ENCODE measurements at places on chromosomes 11 and 22. TPM values are rescaled to one million over a fixed set of nuclear protein-coding genes. Genes with fewer than 3 reads are reported as not detected.
A peak's percentile ranks its signal among the peaks of the same experiment; 100 is the strongest.

GRCh38 chr11:109926941-109927340, 166.3 kb upstream of the ZC3H12C start:
- no peak for DNase-seq

Gene HTR3A
- 0.04 TPM for total RNA-seq

Gene SMTNL1
- 143 TPM for total RNA-seq

DNA sequence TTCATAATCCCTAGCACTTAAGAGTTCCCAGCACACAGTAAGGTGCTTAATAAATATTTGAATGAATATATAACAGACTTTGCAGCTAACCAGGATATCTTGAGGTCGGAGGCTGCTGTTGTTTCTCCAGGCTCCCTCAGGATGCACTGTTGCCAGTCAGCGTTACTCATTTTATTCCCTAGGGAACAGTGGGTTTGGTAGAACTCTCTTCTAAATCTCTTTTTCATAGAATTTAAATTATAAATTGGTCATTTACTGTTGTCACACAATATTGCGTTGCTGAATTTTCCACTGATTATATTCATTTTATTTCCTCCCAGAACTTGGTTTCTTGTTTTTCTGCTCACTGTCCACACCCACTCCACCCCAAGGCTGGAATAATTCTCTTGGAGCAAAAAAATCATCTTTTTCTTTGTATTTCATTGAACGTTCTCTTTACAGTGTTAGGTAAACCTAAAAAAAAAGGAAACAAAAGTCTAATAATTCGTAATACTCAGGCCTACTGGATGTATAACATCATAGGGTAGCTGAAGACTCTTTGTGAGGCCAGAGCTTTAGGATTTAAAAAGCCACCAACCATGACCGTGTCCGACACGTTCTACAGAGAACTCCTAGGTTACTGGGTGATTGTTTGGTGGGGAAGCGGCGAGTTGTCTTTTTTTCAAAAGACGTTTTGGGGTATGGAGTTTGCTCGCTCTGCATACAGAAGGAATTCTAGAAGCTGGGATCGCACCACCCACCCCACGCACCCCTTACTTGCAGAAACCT, 766 bp upstream of the CAPRIN1 start:
- DNase-seq = peak; percentile 22

GRCh38 chr11:100851584-100852152, 164.6 kb downstream of the ARHGAP42 start:
- DNase-seq = no peak

Gene CASP12
- 0.22 TPM for total RNA-seq

GRCh38 chr11:93073026-93073425, 103.6 kb downstream of the MTNR1B start:
- no peak for DNase-seq

- DNase-seq = no peak
Measured at GRCh38 chr22:44885806-44886360, 123.9 kb downstream of the PHF21B start.

DNA sequence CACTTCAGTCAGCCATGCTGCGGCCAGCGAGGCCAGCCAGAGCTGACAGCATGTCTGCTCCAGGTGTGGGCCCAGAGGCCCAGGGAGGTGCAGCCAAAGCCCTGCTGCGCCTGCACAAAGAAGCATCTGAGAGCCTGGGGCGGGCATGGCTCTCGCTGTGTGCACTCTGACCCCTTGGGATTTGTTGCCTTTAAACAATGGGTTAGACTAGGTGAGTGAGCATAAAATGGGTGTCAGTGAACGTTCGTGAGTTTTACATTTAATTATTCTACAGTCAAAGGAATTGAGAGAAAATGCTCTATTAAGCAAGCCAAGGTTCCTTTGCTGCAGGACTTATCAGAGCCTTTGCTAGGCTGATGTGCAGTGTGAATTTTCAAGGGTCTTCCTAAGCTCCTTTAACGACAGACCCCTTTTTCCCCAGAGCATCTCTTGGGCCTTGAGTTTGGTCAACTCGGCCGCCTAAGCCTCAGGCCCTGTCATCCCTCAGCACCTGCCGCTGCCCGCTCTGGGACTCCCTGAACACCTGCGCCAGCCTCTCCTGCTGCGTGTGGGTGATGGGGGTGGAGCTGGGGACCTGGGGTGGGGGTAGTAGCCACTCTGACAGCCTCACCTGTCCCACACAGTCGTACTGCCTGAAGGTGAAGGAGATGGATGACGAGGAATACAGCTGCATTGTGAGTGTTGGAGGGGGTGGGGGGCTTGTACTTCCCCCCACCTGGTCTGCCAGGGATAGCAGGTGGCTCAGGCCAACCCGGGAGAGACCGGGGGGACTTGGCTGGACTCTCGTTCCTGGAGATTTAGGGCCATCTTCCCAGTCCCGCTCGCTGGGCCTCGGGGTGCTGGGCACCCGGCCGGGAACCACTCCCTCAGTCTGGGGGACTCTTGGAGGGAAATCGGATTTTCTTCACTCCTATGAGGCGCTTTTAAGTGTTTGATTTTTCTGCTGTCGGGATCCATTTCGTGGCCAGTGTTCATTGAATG, 10.5 kb downstream of the SLC16A8 start:
- no peak for DNase-seq

Gene LYVE1
- 52.2 TPM for total RNA-seq

DNA sequence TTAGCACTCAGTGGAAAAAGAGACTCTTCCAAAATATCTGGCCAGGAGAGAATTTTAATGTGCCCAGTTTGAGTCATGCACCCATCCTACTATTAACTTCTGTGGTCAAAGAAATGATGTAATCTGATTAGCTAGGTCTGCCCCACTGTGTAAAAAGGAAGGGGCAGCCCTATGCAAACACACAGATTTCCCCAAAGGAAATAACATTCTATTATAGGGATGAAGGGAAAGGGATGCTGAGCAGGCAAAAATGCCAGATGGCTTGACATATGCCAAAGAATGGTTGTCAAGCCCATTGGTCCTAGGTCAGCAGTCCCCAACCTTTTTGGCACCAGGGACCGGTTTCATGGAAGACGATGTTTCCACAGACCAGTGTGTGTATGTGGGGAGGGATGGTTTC, 43.3 kb upstream of the PAK1 start:
- no peak for DNase-seq

Gene RIBC2
- 1.4 TPM for total RNA-seq

- no peak for DNase-seq
Measured at GRCh38 chr11:67408437-67409200, 4.7 kb downstream of the TBC1D10C start.

DNA sequence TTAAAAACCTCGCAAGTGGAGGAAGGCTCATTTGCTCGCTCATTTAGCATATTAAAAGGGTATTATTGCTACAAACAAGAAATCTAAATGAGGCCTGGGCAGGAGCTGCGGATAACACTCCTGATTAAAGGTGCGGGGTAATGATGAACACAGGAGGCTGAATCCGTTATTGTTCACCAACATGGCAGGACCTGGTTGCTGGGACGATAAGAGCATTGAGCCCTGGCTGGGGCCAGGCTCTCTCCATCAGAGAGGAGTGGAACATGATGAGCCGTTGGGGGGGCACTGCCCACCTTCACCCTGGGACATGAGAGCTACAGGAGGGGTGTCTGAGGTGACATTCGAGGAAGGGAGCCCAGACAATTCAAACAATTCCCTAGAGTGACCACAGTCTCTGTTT, 211.7 kb downstream of the NXPE2 start:
- no peak for DNase-seq

Gene CRELD2
- total RNA-seq = 18.8 TPM

DNA sequence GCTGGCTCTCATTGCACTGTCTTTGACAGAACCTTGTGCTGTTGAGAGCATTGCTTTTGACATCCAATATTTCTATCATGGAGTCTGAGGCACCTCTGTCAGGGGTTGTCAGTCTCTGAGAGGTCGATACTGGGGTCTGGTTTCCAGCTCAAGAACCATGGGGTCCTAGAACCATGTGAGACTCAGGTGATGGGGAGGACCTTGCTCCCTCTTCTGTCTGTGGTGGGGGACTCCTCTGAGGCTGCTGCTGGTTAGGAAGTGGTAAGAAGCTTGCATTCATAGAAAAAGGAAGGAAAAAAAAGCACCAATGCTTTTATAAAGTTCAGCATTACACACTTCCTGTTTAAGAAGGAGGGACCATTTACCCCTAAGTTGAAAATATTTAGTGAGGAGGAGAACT, 91.8 kb upstream of the CD44 start:
- DNase-seq = no peak

Gene IL17REL
- total RNA-seq = not detected

DNA sequence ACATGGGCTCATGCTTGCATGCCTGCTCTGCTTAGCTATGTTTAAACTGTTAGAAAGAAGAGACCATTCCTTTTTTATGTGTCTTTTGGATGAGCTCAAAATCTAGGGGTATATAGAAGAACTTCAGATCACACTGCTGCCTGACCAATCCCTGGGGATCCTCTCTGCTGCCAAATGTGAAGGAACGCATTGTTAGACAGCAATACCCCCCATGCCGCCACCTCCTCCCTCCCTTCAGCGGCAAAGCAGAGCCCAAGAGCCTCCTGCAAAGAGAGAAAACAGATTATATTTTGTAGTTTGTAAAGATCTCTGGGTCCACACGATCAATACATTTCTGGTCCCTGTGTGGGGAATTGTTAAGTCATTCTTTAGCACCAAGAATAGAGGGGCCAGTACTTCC, 677.6 kb downstream of the NTM start:
- no peak for DNase-seq

- DNase-seq = peak; percentile 67
Measured at GRCh38 chr11:123351375-123351774, 78.7 kb upstream of the GRAMD1B start.

DNA sequence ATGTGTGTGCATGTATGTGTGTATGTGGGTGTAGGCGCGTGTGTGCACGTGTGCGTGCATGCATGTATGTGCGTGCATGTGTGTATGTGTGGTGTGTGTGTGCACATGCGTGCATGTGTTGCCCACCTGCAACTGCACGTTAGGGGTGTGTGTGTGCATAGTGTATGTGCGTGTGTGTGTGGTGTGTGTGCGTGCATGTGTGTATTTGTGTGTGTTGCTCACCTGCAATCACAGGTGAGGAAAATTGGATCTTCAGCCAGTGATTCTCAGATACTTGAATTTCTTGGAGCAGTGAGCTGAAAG, 54.3 kb downstream of the ST14 start:
- no peak for DNase-seq

DNA sequence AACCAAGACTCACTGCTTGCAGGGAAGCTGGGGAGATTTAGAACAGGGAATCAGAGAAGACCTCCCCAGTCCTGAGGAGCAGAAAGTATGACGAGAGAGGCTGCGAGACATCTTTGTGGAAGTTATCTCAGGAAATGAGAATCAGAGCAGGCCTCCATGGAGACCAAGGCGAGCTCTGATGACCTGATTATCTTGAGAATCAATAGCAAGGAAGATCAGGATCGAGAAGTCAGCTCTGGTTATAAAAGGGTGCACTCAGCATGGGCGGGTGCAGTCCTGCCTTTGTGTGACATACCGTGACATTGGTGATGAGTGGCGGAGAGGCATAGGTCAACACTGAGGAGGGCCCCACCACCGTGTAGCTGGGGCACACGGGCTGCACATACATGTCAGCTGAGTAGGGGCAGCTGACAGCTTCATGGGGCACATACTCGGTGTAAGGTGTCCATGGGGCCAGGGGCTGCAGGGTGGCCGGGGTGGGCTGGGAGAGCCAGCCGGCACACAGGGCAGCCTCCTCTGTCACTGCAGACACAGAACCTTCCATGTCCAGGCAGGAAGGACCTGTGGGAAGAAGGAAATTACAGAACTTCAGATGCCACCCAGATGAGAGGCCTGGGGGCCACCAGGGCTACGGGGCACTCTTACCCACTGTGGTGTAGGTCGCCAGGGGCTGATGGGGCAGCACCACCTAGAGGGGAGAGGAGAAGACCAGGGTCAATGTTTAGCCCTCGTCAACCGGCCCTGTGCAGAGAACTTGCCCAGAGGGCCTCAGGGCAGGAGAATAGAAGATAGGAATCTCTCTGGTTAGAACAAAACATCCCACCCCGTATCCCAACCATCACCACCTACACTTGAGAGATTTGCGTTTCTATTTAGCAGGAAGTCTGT, 21.7 kb downstream of the POU2AF1 start:
- DNase-seq = no peak

GRCh38 chr11:122633219-122633829, 22.2 kb upstream of the UBASH3B start:
- DNase-seq = peak; percentile 79

Gene NLRP14
- 0.04 TPM for total RNA-seq

- no peak for DNase-seq
Measured at GRCh38 chr11:19735157-19735908, 22.7 kb downstream of the NAV2 start.

DNA sequence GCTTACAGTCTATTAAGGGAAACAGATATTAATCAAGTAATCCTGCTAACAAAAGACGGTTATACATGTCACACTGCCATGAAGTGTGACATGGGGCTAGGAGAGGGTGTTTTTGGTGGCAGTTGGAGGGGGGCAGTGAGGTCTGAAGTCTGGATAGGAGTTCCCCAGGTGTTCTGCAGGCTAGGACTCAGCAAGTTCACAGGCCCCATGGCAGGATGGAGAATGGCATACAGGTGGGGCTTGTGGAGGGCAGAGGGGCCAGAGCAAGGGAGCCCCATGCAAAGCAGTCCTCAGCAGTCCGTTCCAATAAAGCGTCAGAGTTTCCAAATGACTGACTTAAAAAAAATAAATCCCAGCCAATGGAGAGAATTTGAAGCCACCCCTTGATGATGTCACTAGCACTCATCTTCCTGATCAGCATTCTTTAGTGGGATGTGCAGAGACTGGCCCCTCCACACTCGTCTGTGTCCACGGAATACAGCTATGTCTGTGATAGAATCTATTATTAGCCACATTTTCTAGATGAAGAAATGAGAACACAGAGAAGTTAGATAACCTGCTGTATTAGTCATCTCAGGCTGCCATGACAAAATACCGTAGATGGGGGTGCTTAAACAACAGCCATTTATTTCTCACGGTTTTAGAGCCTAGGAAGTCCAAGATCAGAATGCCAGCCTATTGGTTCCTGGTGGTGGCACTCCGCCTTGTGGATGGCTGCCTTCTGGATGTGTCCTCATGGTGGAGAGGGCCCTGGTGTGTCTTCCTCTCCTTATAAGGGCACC, 32.6 kb downstream of the PRDM11 start:
- peak; percentile 41 for DNase-seq

GRCh38 chr11:46533396-46534100, 60.3 kb downstream of the AMBRA1 start:
- DNase-seq = no peak

DNA sequence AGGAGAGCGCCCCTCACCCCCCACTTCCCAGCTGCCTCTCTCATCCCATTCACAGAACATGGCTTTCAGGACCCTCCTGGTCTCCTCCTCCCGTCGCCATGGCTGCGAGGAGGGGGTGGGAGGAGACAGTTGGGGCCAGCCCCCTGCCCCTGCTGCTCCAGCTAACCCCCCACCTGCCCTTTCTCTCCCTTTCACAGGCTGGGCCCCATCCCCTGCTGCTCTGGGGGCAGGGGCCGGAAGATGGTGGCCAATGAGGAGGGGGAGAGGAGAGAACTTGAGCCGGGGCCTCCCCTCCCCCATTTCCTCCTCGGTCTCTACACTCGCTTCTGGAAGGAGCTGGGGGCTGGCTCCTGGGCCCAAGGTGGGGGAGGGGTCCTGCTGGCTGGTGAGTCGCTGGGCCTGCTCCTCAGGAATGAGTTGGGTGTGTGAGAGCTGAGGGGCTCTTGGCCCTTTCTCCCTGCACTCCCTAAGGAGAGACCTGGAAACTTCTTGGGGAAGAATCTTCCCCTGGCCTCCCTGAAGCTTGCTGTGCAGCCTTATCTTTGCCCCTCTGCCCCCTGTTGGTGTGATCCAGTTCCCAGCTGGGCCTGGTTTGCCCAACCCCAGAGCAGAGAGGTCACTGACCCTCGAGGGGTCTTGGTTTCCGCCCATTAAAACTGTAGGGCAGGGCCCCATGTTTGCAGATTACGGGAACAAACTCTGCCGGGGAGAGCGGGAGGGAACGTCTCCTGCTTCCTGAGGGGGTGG, 10.2 kb downstream of the YPEL4 start:
- DNase-seq = peak; percentile 95

GRCh38 chr11:46469926-46470325, 78.3 kb upstream of the CHRM4 start:
- no peak for DNase-seq
